ENCODE measurements at places on chromosomes 5 and 9.

DNA sequence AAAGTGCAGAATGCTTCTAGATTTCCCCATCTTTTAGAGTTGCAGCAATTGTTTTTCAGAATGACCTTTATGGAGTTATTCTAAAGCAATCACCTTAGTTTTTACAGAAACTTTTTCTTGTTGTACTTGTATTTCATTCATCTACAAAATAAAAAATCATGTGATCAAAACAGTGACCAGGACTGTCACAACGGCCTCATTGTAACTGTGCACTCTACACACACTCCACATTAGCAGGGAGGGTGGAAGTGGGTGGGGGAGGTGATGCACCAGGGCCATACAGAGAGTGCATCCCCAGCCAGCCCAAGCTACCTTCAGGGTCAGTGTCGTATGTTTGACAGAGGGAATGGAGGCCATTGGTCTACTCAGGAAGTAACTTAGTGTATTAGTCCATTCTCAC is 26.9 kb downstream of the EGFLAM start:
- no peak for DNase-seq

- DNase-seq = no peak
These were observed 61.6 kb downstream of the NSG2 start for GRCh38 chr5:174106997-174107655.

DNA sequence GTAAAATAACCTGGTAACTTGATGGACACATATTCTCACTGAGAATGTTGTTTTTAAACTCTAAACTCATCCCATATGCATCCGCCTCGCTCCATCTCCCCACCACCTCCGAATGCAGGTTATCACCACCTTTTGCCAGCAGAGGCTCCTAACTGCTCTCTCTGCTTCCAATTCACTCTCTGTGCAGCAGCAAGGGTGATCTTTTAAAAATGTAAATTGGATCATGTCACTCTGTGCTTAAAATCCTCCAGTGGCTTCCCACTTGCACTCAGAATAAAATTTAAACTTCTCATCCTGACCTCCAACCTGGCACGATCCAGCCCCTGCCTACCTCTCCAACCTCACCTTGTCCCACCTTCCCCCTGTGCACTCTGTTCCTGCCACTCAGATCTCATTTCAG is 317.2 kb downstream of the ZSWIM6 start:
- DNase-seq = no peak

GRCh38 chr5:95446560-95447221 is 55.5 kb downstream of the FAM81B start:
- DNase-seq = no peak

DNA sequence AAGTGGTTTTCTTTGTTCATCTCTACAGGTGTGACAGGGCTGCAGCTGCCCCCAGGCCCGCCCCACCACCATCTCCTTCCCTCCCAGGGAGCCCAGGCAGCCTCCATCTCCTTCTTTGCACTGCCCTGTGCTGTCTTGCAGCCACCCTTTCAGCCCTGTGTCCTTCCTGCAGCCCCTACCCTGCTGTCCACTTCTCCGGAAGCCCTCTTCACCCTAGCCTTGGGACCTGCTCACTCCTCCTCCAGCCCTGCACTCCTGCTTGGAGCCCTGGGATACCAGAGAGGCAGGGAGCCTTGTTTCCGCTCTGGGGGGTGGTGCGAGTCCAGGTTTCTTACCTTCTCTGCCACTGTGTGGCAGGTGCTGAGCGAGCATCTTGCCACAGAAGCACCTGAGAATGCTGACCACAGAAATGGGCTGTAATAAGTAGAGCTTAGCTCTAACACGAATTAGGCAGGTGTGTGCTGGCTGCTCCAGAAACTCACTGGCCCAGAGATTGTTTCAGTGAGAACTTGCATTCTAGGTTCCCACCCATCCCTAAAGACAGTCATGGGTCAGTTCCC is 51.3 kb upstream of the GADD45G start:
- no peak for DNase-seq

DNA sequence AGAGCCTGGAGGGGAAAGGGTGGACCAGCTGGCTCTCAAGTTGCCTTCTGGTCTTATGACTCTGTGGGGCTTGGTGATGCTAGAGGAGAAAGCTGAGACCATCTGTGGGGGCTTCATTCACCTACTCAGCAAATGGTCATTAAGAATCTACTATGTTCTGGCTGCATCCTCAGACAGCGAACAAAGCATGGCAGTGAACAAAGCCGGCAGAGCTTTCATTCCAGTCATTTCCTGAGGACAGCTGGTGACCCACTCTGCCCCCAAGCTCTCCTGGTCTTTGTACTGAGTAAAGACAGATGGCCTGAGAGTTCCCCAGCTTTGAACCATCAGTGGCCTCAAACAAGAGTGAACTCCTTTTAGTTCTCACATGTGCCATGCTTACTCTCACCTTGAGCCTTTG is 48.0 kb downstream of the FGF1 start:
- DNase-seq = no peak

GRCh38 chr9:136090056-136090735 is 4.9 kb downstream of the NACC2 start:
- DNase-seq = no peak

DNA sequence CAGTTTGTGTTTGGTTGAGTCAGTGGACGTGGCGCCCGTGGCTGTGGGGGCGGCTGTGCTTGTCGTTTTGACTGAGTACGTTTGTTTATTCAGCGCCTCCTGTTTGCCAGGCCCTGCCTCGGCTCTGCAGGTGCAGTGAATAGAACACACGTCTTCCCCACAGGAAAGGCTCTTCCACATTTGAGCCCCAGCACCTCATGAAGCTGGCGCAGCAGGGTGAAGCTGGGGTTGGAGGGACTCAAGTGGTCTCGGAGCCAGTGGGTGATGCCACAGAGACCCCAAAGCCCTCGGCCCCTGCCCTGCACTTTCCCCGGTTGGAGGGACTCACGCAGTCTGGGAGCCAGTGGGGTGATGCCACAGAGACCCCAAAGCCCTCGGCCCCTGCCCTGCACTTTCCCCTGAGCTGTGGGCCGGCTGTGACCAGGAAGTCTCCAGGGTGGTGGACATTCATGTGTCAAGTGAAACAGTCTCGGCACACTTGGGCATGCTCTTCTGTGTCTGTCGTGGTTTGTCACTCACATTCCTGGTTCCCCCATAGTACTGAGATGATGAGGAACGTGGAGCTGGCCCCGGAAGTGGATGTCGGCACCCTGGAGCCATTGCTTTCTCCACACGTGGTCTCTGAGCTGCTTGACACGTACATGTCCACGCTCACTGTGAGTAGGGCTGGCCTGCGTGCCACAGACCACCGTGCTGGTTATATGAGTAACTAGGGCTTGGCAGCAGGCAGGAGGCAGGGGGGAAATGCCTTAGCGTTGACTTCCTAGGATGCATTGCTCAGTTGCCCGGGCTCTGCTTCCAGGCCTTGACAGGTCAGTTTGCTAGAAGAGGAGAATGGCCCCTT is 13.6 kb downstream of the EXOC3 start:
- DNase-seq = no peak

- DNase-seq = no peak
These were observed 175.1 kb upstream of the MAP1B start for GRCh38 chr5:71932131-71932654.

DNA sequence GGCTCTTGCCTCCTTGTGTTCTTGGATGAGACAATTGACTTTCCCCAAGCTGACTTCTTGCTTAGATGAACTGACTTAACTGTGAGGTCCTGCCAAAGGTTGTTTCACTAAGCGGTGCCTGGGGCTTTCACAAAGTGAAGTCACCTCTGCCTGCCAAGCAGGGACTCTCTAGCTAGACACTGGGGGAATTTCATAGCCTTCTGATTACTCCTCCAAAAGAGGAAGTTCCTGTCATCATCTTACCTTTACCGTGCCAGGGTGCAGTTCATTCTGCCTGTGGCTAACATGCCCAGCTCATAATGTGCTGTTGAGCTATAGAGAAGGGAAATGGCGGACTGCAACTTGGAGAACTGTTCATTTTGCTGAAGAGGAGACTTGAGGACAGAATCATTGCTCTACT is 472.0 kb upstream of the WWC1 start:
- no peak for DNase-seq

DNA sequence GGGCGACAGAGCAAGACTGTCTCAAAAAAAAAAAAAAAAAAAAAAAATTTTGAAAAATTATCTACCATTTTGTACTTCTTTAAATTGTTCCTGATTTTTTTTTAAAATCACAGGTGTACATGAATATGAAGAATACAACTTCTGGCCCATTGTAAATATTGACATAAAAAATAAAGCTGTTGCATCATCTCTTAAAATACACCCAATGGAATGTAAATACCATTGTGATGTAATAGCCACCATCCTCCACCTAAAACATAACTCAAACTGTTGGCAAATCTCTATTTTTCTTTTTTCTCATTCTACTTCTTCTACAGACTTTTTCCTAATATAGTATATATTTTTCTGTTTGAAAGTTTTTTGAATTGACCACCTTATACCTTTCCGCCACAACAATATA is 61.0 kb upstream of the TEX48 start:
- DNase-seq = no peak

DNA sequence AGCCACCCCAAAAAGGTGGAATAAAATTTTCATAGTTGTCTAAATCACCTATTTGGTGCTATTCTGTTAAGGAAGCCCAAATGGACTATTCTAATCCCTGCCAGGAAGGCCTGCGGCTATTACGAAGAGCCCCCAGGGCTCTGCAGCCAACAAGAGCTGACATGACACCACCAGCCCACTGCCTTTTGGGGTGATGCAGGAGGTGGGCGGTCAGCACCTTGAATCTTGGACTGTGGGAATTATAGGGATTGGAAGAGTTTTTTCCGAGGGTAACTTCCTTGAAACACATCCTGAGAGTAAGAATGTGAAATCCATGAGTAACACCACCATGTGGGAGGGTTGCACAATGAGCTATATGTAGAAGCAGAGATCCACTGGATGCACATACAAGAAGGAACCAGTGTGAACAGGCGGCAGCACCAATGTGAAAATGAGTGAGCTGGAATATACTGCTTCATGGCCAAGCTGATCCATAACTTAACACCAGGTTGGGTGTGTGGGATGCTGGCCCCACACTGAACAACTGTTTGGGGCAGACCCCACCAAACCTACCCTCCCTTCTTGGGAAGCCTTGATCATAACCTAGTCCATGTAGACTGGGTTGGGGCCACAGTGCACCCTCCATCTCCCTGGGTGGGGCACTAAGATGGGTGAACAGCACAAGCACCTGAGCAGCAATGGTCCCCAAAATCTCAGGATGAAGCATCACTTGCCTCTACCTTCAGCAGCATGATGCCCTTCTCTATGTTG is 239.0 kb downstream of the FSTL4 start:
- DNase-seq = no peak

- DNase-seq = no peak
These were observed 95.4 kb upstream of the PRDM9 start for GRCh38 chr5:23411994-23412393.

GRCh38 chr9:134378901-134379338 is 52.7 kb downstream of the RXRA start:
- no peak for DNase-seq

DNA sequence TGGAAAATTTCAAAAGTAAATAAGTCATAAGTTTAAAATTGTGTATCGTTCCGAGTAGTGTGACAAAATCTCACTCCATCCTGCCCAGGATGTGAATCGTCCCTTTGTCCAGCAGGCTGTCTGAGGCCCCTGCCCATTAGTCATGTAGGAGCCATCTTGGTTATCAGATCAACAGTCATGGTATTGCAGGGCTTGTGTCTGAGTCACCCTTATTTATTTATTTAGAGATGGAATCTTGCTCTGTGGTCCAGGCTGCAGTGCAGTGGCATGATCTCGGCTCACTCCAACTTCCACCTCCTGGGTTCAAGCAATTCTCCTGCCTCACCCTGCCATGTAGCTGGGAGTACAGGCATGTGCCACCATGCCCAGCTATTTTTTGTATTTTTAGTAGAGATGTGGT is 30.2 kb downstream of the ITGA2 start:
- DNase-seq = no peak

DNA sequence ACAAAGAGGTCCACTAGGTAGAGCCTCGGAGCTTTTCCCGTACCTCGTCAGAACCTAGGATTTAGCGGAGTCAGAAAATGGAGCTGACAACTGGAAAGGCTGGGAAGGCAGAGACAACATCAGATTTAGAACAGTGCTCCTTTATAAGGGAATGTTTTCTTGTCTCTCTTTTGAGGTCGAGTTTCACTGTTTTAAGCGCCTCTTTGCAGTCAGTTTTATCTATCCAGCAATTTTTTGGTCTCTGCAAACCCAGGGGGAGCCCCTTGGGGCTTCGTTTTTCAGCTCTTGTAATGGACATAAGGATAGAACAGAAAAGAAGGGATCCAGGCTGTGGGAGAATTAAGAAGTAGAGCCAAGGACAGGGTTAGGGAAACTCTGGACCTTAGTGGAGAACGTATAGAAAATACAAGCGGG is 80.5 kb downstream of the FNBP1 start:
- DNase-seq = no peak

DNA sequence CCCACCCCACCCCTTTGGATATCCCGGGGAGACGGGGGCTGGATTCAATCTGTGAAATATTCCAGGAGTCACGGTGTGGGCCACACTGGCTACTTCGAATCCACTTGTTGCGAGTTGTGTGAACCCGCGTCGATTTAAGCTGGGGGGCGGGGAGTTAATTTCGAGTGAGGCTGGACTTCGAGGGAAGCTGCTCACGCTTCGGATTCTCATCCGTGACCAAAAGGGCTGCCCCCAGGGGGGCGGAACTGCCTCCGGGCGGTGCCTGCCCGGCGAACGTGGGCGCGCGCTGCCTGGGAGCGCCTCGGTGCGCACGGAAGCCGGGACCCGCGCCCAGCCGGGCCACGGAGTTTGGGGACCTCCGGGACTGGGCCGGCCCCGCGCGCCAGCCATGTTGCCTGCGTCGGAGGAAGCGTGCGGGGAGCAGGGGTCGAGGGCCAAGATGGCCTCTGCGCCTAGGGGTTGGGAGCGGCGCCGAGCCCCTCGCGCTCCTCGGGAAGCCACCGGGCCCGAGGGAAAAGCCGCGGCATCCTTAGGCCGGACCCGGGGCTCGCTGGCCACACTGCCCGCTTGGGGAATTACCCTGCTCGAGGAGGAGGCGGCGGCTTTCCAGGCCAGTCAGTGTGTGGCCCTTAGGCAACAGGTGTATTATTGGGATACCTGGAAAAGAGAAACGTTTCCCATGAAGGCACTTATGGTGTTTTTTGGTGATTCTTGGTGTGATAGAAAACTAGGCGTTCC is 975 bp downstream of the OCLN start:
- no peak for DNase-seq

DNA sequence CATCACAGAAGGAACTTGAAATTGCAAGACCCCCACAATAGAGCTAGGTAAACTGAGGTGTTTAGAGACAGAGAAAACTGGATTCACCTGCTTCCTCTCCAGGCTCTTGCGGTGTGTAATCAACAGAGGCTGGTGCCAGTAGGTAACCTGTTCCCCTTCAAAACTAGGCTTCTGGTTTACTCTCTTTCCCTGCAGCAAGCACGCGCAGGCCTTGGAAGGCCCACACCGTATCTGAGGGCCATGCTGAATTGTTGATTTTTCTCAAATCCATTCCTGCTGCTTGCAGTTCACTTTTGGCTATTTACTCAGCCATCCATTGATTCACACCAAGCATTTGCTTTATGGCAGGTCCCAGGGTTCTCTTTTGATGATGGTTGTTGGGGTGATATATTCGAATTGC is 667 bp upstream of the FRRS1L start:
- no peak for DNase-seq
